Activated CD4-positive, alpha-beta T cell treated with anti-CD3 and anti-CD28 coated beads, Interleukin-2, amount 10 ng/mL, durations not matched to agents 7 days and 5 days (primary cell): ENCODE measurements at places on chromosomes 3 and 15. TPM values are rescaled to one million over a fixed set of nuclear protein-coding genes. Genes with fewer than 3 reads are reported as not detected.

DNA sequence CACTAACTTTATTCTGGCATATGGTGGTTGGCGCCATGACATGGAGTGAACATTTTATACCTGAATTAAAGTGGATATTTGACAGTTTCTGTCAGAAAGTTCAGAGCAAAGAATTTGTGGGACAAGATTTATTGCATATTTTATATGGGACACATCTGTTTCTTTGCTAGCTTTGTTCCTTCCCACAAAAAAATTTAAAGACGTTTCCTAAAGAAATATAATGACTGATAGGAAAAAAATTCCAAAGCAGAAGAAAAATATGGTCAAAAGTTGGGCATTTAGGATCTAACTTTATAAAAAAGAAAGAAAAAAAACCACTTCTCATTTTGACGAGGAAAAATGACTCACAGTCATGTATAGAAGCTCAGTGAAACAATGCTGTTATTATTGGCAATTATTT is 101.6 kb downstream of the GREM1 start:
- DNase-seq: no peak

DNA sequence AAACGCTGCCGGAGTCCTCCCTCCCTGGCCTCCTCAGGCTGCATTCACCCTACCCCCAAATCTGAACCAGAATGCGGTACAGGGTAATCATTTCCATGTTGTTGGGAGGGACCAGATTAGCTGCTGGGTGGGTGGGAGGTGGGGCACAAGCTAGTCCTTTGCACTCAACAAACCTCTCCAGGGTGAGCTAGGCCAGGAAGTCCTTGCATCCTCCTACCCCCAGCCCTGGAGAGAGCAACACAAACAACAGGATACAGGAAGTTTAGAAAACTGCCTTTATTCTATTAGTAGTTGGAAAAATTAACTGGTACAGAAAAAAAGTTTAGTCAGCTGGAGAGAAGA is 702 bp upstream of the GPX1 start:
- DNase-seq: no peak

The FAM107A gene
- total RNA-seq: not detected

The MKRN3 gene
- total RNA-seq: 2.9 TPM

GRCh38 chr3:134366221-134366927 is 7.9 kb downstream of the AMOTL2 start:
- DNase-seq: no peak

- no peak for DNase-seq
These were observed 231.1 kb upstream of the DPH6 start for GRCh38 chr15:35777061-35777460.
